ENCODE measurements at places on chromosomes 7 and 10.

DNA sequence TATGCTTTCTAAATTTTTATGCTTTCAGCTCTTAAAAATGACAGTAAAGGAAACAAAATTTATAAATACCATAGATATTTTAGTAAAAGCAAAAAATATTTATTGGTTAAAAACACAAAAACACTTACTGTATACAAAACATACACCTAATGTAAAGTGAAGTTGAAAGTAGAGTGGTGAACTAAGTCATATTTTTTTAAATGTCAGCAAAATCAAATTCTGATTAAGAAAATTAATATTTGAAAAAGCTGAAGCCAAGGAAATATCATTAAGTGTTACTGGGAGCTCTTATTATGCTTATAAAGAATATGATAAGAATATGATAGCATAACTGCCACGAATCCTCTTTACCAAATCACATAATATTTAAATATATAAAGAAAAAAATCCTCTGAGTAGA is 65.3 kb upstream of the PLXDC2 start:
- DNase-seq, result no peak

DNA sequence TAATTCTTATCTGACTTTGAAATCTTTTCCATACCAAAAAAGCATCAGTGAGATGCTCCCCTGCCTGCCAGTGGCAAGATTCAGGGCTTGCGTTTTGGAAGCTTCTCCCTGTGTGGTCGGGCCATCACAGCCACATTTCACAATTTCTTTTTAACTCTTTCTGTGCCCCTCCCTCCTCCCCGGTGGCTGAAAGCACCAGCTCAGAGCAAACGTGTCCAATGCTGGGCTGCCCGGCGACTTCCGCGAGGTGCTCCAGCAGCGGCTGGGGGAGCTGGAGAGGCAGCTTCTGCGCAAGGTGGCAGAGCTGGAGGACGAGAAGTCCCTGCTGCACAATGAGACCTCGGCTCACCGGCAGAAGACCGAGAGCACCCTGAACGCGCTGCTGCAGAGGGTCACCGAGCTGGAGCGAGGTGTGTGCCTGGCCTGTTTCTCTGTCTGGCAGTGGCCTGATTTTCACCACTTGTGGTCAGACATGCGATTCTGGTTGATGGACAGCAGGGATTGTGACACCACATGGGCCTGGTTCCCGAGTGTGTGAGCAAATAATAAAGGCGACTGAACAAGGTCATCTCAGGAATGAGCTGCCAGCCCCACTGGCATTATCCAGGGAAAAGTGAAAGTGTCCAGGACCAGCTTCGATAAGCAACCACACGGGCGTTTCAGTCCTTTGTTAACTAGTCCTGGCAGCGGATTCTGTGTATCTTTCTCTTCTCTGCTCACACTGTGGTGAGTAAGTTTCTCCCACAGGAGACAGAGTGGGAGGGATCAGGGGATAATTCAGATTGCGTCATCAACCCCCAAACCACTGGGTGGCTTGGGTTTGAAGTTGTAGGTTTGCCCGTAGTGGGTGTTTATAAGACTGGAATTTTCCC is 2.6 kb downstream of the NPTX2 start:
- no peak for DNase-seq

GRCh38 chr7:45978010-45978681 is 57.1 kb upstream of the IGFBP3 start:
- DNase-seq, result no peak

DNA sequence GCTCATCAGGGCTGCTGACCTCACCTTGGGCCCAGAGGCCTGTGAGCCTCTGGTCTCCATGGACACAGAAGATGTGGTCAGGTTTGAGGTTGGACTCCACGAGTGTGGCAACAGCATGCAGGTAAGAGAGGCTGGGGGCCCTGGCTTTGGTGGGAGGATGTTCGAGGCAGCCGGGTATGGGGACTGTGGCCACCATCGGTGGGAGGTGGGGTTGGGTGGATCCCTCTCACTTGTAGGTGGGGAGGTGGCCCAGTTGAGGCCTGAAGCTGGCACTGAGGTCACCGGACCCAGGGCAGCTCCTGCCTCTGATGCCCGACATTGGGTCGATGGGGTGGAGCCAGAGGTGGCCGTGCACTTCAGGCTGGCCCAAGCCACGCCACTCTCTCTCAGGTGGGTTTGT is 406 bp downstream of the ZP3 start:
- no peak for DNase-seq
